Fibroblast of lung (primary cell): ENCODE measurements at places on chromosomes 7 and 10.

- no peaks in the 10 kb centered on the region for H3K4me1 ChIP-seq
- H3K27ac ChIP-seq = no peak overlapping the region
- H3K36me3 ChIP-seq = peaks cover 2% of the 10 kb centered on the region
- H3K27me3 ChIP-seq = no peaks in the 10 kb centered on the region
Measured at GRCh38 chr7:158950914-158951635, 94.7 kb downstream of the DYNC2I1 start.

DNA sequence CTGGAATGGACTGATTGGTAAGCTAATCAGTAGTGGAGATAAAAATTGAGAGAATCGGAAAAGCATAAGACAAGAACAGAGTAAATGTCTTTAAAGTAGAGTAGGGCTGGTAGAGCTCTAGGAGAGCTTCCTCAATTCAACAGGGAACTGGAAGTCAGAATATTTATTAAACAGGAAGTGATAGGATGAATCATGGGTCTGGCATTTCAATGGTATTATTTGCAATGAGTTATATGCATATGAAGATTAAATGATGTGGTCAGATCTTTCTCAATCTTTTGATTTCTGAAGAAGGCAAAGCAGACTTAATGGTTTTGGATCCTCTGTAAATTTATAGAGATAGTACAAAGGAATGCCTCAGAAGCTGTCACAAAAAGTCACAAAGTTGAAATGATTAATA is 349.0 kb downstream of the HPSE2 start:
- no peak overlapping the region for H3K4me3 ChIP-seq
- H3K27ac ChIP-seq = no peak overlapping the region
- no peaks in the 10 kb centered on the region for H3K4me1 ChIP-seq
- no peak for DNase-seq
- H3K36me3 ChIP-seq = no peaks in the 10 kb centered on the region

GRCh38 chr7:121160150-121161008 is 168.4 kb upstream of the WNT16 start:
- no peak overlapping the region for H3K4me3 ChIP-seq
- no peak overlapping the region for H3K27ac ChIP-seq
- no peaks in the 10 kb centered on the region for H3K27me3 ChIP-seq

DNA sequence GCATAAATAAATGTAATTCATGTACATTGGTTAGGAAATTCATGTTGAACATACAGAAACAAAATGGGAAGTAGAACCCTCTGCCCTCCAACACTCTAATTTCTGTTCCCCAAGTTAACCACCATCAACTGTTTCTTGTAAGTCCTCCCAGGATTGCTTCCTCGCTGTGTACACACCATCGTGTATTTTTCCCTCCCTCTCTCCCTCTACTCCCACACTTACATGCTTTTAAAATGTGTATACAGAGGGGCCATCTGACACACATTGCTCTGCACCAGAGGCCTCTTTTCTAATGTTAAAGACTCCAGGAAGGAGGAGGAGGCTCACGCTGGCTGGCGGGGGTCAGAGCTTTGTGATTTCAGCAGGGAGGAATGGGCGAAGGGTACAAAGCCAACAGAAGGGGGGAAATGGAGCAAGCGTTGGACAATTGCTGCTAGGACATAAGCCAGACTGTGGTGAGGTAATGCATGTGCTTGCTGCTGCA is 1.9 kb upstream of the EPHA1 start:
- no peak overlapping the region for H3K27ac ChIP-seq
- no peaks in the 10 kb centered on the region for H3K36me3 ChIP-seq
- H3K4me1 ChIP-seq = peaks cover 8% of the 10 kb centered on the region
- DNase-seq = peak; percentile 61
- H3K4me3 ChIP-seq = no peak overlapping the region
- peaks cover 3% of the 10 kb centered on the region for H3K27me3 ChIP-seq

DNA sequence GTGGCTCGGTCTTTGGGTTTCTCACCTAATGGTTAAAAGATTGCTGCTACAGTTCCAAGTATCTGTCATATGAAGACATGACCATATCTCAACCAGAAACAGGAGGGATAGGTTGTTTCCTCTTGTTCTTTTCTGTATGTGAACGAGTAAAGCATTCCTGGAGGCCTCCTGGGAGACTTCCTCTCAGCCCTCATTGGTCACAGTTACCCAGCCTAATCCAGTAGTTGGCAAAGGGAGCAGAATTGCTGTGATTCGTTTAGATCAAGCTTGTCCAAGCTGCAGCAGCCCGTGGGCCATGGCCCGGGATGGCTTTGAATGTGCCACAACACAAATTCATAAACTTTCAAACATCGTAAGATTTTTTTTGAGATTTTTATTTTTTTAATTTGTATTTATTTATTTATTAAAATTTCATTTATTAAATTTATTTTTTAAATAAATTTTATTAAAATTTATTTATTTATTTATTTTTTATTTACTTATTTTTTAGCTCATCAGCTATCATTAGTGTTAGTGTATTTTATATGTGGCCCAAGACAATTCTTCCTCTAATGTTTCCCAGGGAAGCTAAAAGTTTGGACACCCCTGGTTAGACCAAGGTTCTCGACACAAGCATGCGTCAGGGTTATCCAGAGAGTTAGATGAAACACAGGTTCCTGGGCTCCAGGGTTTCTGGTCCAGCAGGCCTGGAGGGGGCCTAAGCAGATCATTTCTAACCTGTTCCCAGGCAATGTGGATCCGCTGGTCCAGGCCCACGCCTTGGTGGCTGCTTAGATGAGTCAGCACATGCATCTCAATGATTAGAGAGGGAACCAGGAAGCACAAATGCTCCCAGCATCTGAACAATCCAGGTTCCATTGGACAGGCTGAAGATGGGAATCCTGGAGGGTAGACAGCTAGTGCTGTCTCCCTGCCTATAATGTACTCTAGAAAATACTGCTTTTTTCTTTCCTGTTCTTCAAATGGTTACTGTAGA is 25.6 kb downstream of the CDC123 start:
- H3K4me1 ChIP-seq = no peaks in the 10 kb centered on the region
- H3K36me3 ChIP-seq = peaks cover 6% of the 10 kb centered on the region
- no peaks in the 10 kb centered on the region for H3K27me3 ChIP-seq
- DNase-seq = no peak

DNA sequence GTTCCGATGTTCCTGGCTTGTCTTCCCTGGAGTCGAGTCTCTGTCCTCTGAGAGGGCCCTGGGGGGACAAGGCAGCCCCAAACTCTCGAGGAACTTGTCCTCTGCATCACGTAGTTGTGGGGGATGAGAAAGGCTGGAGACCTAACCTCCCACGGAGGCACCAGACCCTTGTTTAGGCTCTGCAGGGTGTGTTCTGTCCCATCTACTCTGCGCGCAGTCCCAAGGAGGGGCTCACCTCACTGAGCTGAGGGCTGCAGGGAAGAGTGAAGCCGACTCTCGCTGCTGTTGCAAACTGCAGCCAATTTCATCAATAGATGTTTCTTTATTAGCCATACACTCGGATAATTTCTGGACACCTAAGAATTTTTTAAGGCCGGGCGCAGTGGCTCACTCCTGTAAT is 186.7 kb upstream of the ADARB2 start:
- H3K27ac ChIP-seq = no peak overlapping the region
- no peaks in the 10 kb centered on the region for H3K27me3 ChIP-seq
- DNase-seq = no peak

DNA sequence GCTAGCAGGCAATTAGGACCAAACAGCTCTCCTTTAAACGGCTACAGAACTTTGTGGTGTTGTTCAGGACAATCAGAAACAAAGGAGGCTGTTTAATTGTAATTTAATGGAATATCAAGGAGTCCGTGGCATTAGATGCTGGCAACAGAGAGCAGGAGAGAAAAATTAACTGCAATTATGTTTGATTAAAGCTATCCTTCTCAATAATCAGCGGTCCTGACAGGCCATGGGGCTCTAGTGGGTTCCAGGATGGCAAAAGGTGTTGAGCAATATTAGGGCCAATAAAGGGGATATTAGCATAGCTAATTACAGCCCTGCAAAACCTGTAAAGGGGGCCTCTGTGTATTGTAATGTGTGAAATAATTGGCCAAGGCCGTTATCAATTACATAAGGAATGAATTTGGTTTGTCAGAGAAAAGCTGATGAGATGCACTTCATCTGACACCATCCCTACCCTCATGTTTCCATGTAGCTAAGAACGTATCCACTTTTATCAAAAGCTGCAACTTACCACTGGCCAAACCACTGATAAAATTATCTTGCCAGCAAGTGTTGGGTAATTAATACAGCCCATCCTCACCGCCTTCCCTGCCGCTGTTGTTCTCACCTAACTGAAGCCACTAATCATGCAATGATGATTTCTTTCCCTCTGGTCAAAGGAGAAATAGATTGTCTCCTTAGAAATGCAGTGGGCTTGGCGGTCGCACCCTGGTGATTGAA is 81.6 kb downstream of the EBF3 start:
- H3K4me1 ChIP-seq = no peaks in the 10 kb centered on the region
- DNase-seq = no peak
- H3K4me3 ChIP-seq = no peak overlapping the region
- H3K27ac ChIP-seq = no peak overlapping the region
- no peaks in the 10 kb centered on the region for H3K36me3 ChIP-seq
- H3K27me3 ChIP-seq = no peaks in the 10 kb centered on the region

- DNase-seq = no peak
- H3K27ac ChIP-seq = no peak overlapping the region
- no peak overlapping the region for H3K4me3 ChIP-seq
- H3K36me3 ChIP-seq = no peaks in the 10 kb centered on the region
Measured at GRCh38 chr7:112866424-112866823, 76.2 kb upstream of the TMEM168 start.

DNA sequence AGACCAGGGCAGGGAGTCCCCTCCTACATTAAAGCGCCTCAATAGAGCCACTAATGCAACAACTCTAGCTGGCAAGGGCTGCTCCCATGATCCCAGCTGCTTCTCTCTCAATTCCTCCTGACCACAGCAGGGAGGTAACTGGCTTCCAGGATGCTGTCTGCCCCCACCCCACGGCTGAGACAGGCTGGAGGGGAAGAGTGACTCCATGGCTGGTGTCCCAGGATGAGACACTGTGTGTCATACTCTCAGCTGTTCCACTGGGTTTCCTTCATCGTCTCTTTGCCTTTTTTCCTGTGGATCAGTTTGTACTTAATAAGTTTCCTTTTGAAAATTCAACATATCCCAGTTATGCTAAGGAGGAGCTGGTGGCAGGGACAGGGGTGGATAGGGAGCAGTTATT is 27.7 kb upstream of the MYH16 start:
- no peaks in the 10 kb centered on the region for H3K27me3 ChIP-seq
- peaks cover 2% of the 10 kb centered on the region for H3K4me1 ChIP-seq
- no peak overlapping the region for H3K27ac ChIP-seq
- no peaks in the 10 kb centered on the region for H3K36me3 ChIP-seq
- no peak overlapping the region for H3K4me3 ChIP-seq
